Heart left ventricle (tissue), 16 donors: ENCODE measurements at places on chromosomes 13 and 19. TPM values are rescaled to one million over a fixed set of nuclear protein-coding genes. Genes with fewer than 3 reads are reported as not detected.

The ZNF534 gene
- total RNA-seq, result 0.46 TPM

DNA sequence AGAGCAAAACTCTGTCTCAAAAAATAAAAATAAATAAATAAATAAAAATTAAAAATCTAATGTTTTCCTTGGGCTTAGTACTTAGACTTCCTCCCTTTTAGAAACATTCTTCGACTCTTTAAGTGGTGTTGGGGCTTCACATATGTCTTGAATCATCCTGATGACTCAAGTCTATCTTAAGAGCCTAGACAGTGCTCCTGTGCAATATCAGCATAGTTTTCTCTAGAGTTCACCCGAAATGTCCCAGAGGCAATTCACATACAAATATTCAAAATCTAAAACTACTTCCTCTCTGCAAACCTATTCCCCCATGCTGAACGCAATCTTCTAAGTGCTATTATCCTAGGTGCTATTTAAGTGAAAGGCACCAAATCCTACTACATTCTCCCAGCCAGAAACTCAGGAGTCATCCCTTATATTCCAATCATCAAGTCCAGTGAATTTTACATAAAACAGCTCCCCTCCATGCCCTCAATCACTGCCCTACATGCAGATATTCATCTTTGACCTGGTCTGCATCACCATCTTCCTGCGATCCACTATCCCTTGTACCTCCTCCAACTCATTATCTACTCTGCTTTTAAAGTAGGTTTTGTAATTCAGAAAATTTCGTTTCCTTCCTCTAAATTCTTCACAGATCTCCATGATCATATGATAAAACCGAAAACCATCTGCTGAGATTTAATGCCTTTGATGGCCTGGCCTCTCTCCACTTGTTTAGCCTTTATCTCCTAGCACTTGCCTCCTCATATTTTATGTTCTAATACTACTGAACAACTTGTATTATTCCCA is 102.7 kb downstream of the ELF1 start:
- no peaks in the 10 kb centered on the region for H3K36me3 ChIP-seq
- no peak for DNase-seq
- H3K4me1 ChIP-seq, result no peaks in the 10 kb centered on the region
- no peaks in the 10 kb centered on the region for H3K27me3 ChIP-seq
- H3K27ac ChIP-seq, result no peak overlapping the region
- no peak overlapping the region for H3K4me3 ChIP-seq

The OR7C1 gene
- total RNA-seq, result not detected

GRCh38 chr13:28423010-28423409 is 71.9 kb downstream of the FLT1 start:
- H3K27me3 ChIP-seq, result no peaks in the 10 kb centered on the region
- peaks cover 19% of the 10 kb centered on the region for H3K4me1 ChIP-seq
- no peak overlapping the region for H3K4me3 ChIP-seq
- H3K36me3 ChIP-seq, result no peaks in the 10 kb centered on the region
- peak; percentile 40 for DNase-seq

The AP3D1 gene
- 105 TPM for total RNA-seq

- no peak for DNase-seq
- no peaks in the 10 kb centered on the region for H3K27me3 ChIP-seq
- no peak overlapping the region for H3K4me3 ChIP-seq
- H3K4me1 ChIP-seq, result peaks cover 14% of the 10 kb centered on the region
- H3K27ac ChIP-seq, result no peak overlapping the region
These were observed 91.9 kb upstream of the TEX29 start for GRCh38 chr13:111228262-111229144.

GRCh38 chr13:25292301-25292700 is 5.0 kb upstream of the MTMR6 start:
- no peaks in the 10 kb centered on the region for H3K27me3 ChIP-seq
- H3K36me3 ChIP-seq, result no peaks in the 10 kb centered on the region
- no peak overlapping the region for H3K4me3 ChIP-seq
- no peak for DNase-seq
- H3K4me1 ChIP-seq, result no peaks in the 10 kb centered on the region

GRCh38 chr19:12574036-12574435 is 22.8 kb upstream of the ZNF564 start:
- no peak overlapping the region for H3K4me3 ChIP-seq
- H3K36me3 ChIP-seq, result no peaks in the 10 kb centered on the region
- H3K4me1 ChIP-seq, result no peaks in the 10 kb centered on the region
- no peak for DNase-seq
- H3K27ac ChIP-seq, result no peak overlapping the region

The ZNF283 gene
- total RNA-seq, result 12.0 TPM

The ERFL gene
- total RNA-seq, result 0.13 TPM

DNA sequence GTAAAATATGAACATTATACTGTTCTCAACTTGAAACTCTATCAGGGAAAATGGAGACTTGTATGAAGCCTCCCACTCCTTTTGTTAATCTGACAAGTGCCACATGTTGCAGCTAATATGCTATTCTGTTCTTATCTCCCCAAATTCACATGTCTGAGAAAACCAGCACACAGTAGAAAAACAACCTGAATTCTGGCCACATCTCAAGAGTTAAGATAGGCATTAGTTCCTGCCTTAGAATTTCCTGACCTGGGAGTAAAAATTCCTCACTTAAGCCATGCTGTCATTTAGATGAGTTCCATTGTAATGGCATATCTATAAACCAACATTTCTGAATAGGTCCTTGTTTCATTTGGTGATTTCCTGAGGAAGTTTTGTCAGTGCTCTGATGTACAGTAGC is 1098.5 kb downstream of the EFNB2 start:
- no peak for DNase-seq
- H3K27me3 ChIP-seq, result no peaks in the 10 kb centered on the region
- no peak overlapping the region for H3K4me3 ChIP-seq
- no peak overlapping the region for H3K27ac ChIP-seq

The NKPD1 gene
- 0.09 TPM for total RNA-seq

GRCh38 chr19:3042621-3043267 is 13.7 kb upstream of the TLE2 start:
- H3K27ac ChIP-seq, result no peak overlapping the region
- no peak overlapping the region for H3K4me3 ChIP-seq
- H3K4me1 ChIP-seq, result peaks cover 20% of the 10 kb centered on the region
- H3K36me3 ChIP-seq, result no peaks in the 10 kb centered on the region

DNA sequence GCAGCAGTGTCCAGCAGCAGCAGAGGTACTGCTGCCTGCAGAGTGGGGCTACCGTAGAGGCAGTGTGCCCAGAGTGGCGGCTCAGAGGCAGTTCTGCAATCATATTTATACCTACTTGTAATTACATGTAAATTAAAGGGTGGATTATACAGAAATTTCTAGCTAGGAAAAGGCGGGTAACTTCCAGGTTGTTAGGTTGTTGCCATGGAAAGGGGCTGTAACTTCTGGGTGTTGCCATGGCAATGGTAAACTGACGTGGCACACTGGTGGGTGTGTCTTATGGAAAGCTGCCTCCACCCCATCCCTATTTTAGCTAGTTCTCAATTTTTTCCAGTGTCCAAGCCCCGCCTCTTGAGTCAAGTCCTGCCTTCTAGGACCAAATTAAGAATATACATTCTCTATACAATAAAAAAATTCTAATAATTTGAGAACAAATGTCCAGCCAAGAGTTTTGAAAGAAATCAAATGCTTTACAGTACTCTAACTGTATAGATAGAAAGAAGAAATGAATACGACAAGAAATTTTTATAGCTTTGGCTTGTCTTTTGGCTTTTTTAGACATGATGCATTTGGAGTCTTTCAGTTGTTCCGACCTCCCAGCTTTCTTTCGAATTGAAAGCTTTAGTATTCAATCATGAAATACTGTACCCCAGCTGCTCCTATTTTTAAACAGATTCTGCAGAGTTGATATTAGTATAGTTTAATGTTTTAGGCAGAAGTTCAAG is 816.6 kb downstream of the DIAPH3 start:
- peaks cover 43% of the 10 kb centered on the region for H3K4me1 ChIP-seq
- no peaks in the 10 kb centered on the region for H3K27me3 ChIP-seq
- H3K4me3 ChIP-seq, result no peak overlapping the region
- DNase-seq, result no peak
- H3K27ac ChIP-seq, result peak overlapping the region; percentile 80

The RFPL4A gene
- not detected for total RNA-seq

DNA sequence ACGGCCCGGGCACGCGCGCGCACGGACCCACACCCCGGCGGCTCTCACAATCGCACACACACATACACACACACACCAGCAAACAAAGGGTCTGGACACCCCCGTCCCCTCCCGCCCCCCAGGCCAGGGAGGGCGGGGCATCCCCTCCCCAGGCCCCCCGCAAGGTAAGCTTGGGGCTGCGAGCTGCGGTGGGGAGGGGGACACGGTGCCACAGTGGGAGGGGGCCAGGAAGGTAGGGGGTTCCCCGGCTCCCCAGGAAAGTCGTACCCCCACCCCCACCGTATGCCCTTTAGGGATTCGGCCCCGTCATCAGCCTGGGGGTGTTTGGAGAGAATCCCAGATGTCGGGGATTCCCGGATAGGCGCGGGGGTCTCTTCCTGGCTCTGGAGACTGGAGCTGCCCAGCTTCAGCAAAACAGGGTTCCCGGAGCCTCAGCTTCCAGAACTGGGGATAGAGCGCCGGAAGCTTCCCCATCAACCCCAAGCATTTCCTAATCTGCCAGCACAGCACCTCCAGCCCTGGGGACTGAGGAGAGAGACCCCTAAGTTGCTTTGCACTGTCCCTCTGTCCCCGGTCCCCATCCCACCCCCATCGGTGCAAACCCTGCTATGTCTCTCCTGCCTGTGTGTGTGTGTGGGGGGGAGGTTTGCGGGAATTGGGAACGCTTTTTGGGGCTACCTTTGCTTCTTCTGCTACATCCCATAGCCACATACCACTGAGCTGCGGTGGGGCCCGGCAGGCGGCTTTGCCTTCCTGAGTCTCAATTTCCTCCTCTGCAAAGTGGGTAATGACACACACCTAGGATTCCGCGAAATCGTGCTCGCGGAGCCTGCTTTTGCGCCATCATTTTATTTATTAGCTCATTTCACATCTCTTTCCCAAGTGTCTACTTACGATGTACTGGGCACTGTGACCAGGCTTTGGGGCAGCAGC is 1.8 kb upstream of the CDC37 start:
- H3K4me3 ChIP-seq, result peak overlapping the region; percentile 93
- no peak for DNase-seq
- H3K27ac ChIP-seq, result no peak overlapping the region
- peaks cover 41% of the 10 kb centered on the region for H3K4me1 ChIP-seq
- H3K27me3 ChIP-seq, result peaks cover 31% of the 10 kb centered on the region
- H3K36me3 ChIP-seq, result no peaks in the 10 kb centered on the region

GRCh38 chr13:99406799-99407201 is 94.5 kb upstream of the TM9SF2 start:
- H3K4me3 ChIP-seq, result no peak overlapping the region
- no peak overlapping the region for H3K27ac ChIP-seq
- no peaks in the 10 kb centered on the region for H3K4me1 ChIP-seq
- H3K36me3 ChIP-seq, result no peaks in the 10 kb centered on the region
- DNase-seq, result no peak

The CYP2S1 gene
- total RNA-seq, result 0.23 TPM

GRCh38 chr13:102569488-102569887 is 27.3 kb upstream of the TPP2 start:
- DNase-seq, result no peak
- H3K27me3 ChIP-seq, result no peaks in the 10 kb centered on the region
- no peaks in the 10 kb centered on the region for H3K36me3 ChIP-seq
- no peak overlapping the region for H3K27ac ChIP-seq

The SERP2 gene
- 9.6 TPM for total RNA-seq

- H3K36me3 ChIP-seq, result no peaks in the 10 kb centered on the region
- H3K4me1 ChIP-seq, result no peaks in the 10 kb centered on the region
- H3K27ac ChIP-seq, result no peak overlapping the region
- DNase-seq, result no peak
- no peak overlapping the region for H3K4me3 ChIP-seq
These were observed 85.8 kb downstream of the FAM216B start for GRCh38 chr13:42867232-42867631.

- DNase-seq, result no peak
- no peak overlapping the region for H3K4me3 ChIP-seq
- H3K27me3 ChIP-seq, result peaks cover 6% of the 10 kb centered on the region
These were observed 4.6 kb downstream of the PROZ start for GRCh38 chr13:113162783-113163685.

The MCEMP1 gene
- 0.23 TPM for total RNA-seq

- peaks cover 26% of the 10 kb centered on the region for H3K36me3 ChIP-seq
- no peaks in the 10 kb centered on the region for H3K27me3 ChIP-seq
- DNase-seq, result no peak
- H3K27ac ChIP-seq, result peak overlapping the region; percentile 23
- no peak overlapping the region for H3K4me3 ChIP-seq
These were observed 41.8 kb downstream of the EFNB2 start for GRCh38 chr13:106493533-106494220.

- H3K27me3 ChIP-seq, result no peaks in the 10 kb centered on the region
- H3K36me3 ChIP-seq, result no peaks in the 10 kb centered on the region
- H3K4me1 ChIP-seq, result no peaks in the 10 kb centered on the region
These were observed 50.5 kb downstream of the RFC3 start for GRCh38 chr13:33868343-33868994.

DNA sequence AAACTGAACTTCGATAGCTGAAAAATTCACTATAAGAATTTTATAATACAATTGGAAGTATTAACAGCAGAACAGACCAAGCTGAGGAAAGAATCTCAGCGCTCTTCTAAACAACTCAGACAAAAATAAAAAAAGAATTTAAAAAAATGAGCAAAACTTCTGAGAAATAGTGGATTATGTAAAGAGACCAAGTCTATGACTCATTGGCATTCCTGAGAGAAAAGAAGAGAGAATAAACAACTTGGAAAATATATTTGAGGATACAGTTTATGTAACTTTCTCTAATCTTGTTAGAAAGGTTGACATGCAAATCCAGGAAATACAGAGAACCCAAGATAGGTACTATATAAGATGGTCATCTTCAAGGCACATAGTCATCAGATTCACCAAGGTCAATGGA is 25.4 kb downstream of the SLC25A15 start:
- no peaks in the 10 kb centered on the region for H3K27me3 ChIP-seq
- no peak overlapping the region for H3K4me3 ChIP-seq
- no peak for DNase-seq
- H3K4me1 ChIP-seq, result no peaks in the 10 kb centered on the region

DNA sequence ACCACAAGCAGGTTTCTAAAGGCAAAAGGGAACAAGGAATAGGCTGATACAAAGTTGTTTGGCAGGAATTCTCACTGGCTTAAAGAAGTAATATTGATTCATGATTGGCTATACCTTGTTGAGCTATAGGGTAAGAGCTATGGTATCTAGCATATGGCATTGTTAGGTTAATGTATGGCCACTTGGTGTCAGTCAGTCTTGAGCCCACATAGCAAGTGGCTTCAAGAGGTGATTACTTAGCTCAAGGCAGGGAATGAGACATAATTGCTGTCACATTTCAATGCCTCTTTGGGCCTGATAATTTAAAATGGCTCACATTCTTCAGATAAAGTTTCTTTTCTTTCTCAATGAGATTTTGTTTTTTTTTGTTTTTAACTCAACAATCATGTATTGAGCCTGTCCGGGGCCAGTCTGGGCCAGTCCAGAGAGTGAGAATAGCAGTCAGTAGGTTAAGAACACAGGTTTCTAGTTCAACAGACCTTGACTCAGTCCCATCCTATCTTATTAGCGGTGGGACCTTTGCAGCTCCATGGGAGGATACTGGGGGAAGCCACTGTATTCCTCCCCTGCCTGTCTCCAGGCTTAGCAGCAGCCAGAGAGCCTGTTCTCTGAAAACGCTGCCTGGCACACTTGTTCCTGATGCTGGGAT is 45.8 kb upstream of the RCBTB2 start:
- no peaks in the 10 kb centered on the region for H3K4me1 ChIP-seq
- no peaks in the 10 kb centered on the region for H3K27me3 ChIP-seq
- H3K27ac ChIP-seq, result no peak overlapping the region
- H3K36me3 ChIP-seq, result no peaks in the 10 kb centered on the region
